ENCODE measurements at places on chromosomes 11 and 22.

- no peak for DNase-seq
Observed at GRCh38 chr11:3200388-3201111, 18.1 kb downstream of the MRGPRG start.

- DNase-seq: no peak
Observed at GRCh38 chr11:36399236-36399635, 103.1 kb downstream of the PRR5L start.

DNA sequence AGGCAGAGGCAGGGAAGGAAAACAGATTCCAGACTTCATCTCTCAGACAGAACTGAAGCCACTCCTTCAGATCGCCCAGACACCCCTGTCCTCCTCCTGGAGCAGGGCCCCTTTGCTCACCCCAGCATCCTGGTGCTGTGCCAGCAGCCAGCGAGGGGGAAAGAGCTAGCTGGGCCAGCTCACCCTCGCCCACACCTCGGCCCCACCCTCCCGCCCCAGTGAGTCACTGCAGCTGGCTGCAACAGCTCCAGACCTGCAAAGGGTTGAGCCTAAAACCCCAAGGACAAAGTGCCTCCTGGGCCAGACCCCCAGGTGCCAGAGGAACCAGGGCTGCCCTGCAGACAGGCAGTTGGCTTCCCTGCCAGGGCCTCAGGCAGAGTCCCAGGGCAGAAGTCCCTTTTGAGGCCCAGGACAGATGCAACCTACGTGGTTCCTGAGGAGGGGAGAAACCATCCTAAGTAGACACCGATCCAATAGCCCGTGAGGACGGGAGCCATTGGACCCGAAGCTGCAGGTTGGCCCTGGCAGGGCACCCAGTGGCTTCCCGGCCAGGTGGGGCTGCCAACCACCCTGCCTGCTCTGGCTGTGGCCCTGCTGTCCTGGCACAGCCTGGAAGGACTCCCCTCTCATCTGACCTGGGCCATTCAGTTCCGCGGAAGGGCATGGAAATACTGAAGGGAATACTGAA, 7.2 kb downstream of the AHNAK start:
- DNase-seq: no peak

- DNase-seq: no peak
Observed at GRCh38 chr11:65954771-65955170, 6.8 kb upstream of the SART1 start.

GRCh38 chr11:30344085-30344484, 21.2 kb downstream of the ARL14EP start:
- DNase-seq: no peak

- no peak for DNase-seq
Observed at GRCh38 chr22:22923379-22923778, 35.8 kb downstream of the IGLL5 start.
